Transverse colon (tissue), 4 donors: ENCODE measurements at places on chromosomes 3 and 15. TPM values are rescaled to one million over a fixed set of nuclear protein-coding genes. Genes with fewer than 3 reads are reported as not detected.

GRCh38 chr3:69806735-69807438 lies 67.6 kb downstream of the MITF start:
- DNase-seq = no peak

- DNase-seq = no peak
Observed at GRCh38 chr3:31132132-31132769, 237.8 kb upstream of the GADL1 start.

- no peak for DNase-seq
Observed at GRCh38 chr3:156509189-156510174, 45.4 kb downstream of the SSR3 start.

DNA sequence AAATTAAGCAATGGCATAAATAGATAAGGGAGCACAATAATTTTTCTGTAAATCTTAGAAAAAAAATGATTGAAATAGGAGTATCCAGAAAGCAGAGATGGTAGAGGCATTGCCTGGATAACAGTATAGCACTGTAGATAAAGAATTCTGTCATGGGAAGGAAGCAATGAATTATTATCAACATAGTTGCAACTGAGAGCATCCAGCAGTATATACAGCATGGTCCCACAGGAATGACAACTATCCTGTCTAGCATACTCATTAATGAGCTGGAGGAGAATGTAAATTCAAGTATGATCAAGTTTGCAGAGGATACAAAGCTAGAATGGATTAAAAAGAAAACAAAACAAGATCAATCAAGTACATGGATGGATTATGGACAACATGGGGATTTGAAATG lies 90.8 kb downstream of the DPH6 start:
- no peak for DNase-seq

GRCh38 chr3:21356402-21356801 lies 394.6 kb downstream of the ZNF385D start:
- DNase-seq = no peak

DNA sequence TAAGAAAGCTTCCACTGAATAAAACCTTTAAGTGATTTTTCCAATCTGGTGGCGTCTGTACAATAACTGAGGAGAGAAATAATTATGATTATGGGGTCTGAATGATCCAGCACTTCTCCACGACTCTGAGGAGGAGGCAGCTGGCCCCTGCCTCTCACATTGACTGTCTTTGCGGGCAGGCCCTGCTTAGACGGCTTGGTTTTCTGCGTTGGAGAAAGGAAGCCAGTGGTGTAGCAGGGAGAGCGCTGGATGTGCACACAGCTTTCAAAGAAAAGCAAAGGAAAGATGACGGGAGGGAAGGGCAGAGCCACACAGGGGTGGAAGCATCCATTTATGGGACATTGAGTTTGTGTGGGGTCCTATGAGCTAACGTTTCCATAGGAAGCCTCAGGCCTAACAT lies 62.5 kb downstream of the MGLL start:
- no peak for DNase-seq

- no peak for DNase-seq
Observed at GRCh38 chr3:169678122-169678521, 14.6 kb upstream of the MECOM start.

DNA sequence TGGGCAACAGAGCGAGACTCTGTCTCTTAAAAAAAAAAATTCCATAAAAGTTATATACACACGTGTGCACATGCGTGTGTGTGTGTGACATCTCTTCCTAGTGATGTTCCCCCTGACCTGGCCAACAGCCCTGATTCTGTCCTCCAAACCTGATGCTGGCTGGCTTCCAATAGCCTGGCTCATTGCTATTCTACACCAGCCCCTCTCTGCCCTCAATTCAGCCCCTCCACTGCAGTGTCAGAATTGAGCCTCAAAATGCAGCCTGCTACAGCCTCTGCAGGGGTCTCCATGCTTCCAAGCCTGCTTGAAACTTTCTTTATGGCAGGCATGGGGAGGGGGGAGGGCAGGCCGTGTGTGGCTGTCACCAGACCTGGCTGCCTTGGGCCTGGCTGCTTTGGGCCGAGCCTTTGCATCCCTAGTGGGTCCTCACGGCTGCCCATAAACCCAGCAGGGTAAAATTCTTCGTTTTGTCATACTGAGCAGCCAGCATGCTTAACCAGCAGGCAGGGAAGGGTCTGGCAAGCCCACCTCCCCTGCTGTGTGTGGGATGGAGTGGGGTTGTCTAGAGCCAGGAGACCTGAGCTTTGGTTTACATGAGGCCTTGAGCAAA lies 22.7 kb upstream of the DOCK3 start:
- no peak for DNase-seq

DNA sequence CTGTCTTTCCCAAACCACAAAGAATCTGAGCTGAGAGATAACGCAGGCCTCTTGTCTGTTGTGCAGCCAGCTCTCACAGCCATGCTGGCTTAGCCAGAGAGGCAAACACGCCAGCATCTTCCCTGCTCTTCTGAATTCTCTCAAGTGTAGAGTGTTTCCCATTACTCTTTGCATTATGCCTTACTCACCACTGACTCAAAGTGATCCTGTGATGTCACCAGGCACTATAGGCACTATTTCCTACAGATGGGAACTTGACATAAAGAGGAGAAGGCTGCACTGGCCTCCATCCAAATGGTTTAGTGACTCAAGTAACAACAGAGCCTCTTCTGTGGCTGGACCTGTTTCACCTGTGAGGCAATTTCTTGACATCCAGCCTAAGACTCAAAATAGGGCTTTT lies 44.4 kb downstream of the PDZRN3 start:
- DNase-seq = no peak

DNA sequence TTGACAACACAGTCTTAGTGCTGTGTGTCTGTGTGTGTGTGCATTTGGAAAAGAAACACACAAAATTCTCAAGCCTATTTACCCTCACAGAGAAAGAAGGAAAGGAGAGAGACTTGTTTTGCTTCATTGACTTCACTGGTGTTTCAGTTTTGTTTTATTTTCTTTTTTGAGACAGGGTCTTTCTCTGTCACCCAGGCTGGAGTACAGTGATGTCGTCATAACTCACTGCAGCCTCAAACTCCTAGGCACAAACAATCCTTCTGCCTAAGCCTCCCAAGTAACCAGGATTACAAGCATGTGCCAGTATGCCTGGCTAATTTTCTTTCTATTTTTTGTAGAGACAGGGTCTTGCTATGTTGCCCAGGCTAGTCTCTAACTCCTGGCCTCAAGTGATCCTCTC lies 636.9 kb downstream of the TAFA4 start:
- no peak for DNase-seq

DNA sequence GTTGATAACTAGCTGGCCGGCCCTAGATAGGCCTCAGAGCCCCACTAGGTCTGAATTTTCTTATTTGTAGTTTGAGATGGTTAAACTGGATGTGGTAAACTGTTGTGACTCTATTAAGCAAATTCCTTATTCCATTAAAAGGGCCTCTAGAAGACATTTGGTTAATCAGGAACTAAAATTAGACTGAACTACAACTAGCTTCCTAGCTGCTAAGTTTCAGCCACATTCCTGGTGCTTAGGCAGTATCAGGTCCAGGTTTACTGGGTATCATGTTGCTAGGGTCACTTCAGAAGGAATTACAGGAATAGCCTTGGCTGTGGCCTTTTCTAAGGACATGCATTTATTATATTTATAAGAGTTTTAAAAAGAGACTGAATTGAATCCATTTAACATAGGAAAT lies 136.3 kb downstream of the PLD1 start:
- DNase-seq = no peak

DNA sequence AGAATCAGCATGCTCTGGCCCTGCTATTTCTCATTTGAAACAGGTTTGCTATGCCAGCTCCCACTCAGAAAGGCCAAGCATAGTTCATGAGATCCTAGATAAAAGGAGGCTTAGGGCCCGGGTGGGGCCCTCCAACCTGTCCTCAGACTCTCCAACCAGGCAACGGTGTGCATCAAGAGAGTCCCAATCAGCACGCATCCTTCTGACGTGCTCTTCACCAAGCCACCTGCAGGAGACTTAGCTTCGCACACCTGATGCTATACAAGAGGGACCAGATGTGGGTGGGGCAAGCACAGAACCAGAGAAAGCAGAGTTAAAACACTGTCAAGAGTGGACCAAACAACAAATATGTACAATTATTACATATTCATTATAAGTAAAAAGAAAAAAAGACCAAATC lies 17.3 kb downstream of the STIMATE start:
- no peak for DNase-seq

DNA sequence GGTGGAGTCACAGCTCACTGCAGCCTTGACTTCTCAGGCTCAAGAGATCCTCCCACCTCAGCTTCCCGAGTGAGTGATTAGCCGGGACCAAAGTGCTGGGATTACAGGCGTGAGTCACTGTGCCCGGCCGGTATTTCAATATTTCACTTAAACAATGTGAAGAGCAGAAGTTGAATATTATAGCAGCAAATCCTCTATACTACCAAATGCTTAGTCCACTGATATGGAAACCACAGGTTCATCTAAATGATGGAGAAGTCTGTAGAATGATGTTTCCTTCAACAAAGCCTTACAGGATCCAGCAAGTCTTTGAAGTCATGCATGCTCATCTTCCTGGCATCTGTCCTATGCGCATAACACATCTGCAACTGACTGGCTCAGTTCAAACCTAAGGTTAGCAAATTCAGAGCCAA lies 20.3 kb upstream of the UACA start:
- peak; percentile 48 for DNase-seq

DNA sequence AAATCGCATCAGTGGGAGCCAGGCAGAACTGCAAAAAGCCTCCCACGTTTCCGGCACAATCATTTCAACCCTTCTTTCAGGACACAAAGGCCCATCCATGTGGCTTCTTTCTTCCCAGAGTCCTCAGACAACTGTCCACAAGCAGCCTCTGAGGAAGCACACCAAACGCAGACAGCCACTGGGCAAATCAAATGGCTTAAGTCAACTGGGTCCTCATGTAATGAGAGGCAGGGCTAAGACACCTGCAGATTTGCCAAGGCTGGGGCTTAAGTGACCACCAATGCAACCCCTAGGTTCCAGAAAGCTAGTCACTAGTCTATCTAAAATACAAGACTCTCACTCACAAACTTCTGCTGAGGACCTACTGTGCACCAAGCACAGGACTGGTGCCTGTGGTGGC lies 8.0 kb downstream of the OSBPL10 start:
- DNase-seq = no peak

- peak; percentile 47 for DNase-seq
Observed at GRCh38 chr3:71103430-71103921, 480.1 kb downstream of the FOXP1 start.

DNA sequence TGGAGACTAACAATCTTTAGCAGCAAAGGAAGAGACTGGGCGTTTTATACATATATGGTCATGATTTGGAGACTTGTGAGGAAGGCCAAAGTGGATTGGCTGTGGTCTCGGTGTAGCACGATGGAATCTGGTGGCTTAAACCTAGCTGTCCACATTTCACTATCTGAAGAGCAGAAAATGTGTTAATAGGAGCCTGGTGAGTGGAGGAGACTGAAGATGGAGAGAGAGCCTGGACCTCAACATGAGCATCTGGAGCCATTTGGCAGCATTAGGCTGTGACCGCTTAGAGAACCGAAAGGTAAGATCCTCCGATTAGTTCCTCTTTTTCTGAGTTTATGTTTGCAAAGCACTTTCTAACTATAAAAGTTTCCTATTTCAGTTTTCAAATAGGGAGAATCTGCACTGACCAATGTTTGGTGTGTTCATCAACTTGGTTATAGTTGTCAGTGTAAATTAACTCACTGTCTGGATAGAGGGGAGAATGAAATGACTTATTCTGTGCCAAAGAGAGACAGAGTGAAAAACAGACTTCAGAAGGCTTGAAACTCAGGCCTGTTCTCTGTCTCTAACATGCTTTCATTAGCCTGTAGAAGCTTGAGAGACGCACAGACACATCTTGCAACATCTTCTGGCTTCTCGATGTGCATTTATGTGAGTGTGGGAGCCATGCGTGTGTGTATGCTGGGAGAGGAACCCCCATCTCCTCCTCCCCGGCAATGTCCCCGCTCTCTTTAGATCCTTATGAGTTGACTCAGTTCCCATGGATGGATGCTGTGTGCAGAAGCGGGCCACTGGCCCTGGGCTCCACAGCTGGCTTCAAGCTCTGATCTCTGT lies 244.7 kb upstream of the TBL1XR1 start:
- DNase-seq = no peak

GRCh38 chr3:155233213-155233612 lies 60.3 kb downstream of the STRIT1 start:
- DNase-seq = peak; percentile 8

DNA sequence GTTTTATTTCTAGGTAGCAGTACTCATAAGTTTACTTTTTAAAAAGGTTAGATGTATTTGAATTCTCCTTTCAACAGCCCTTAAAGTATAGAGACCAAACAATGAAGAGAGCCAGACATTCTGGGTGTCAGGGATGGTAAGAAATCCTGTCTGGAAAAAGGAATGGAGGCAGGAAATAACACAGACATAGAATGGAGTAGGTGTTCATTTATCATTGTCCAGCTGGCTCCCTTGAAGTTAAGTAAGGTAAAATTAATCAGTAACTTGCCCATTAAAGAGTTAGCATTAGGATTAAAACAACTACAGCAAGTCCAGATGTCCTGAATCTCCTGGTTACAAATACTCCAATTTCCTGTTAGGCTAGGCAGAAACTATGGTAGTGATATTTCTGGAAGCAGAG lies 13.5 kb upstream of the SUCNR1 start:
- no peak for DNase-seq

DNA sequence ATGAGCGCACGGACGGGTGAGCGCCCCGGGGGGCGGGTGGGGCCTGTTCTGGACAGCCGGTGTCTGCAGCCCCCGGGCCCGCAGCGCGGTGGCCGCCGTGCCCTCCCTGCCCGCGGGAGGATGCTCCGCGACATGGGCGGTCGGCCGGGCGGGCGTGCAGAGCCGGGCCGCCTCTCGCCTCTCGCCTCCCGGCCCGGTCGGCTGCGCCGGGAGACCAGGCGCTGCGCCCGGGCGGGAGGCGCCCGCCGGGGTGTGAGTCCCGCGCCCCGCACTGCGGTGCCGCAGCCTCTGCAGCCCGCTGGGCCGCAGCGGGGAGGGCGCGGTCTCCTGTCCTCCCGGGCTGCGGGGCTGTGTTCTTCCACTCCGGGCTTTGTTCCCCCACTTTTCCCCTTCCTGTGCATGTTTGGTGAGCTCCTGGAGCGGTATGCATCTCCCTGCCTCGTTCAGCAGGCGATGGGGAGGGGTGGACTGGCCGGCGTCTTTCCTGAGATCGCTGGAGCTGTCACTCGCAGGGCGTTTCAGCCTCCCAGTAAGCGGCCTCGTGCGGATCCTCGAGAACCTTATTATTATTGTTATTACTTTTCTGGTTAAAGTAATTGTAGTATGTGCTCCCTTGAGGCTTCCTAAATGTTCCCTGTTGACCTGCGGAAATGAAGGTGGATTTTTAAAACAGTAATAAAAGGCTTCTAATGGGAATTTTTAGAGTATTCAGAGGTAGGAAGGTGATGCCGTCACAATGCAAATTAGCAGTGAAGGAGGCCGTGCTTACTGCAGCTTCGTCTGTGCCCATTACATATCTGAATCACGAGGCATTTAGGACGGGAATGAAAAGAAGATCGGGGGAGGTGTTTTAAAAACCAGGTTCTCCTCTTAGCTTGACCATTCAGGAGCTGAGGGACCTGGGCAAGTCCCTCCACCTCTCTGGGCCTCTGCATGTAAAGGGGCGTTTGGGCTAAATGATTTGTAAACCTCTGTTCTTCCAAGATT lies 593 bp downstream of the TMOD2 start:
- peak; percentile 30 for DNase-seq

- DNase-seq = no peak
Observed at GRCh38 chr15:98772895-98773294, 124.6 kb downstream of the IGF1R start.

SGO1 gene
- not detected for total RNA-seq

FRMD5 gene
- total RNA-seq = 0.40 TPM

CCR3 gene
- not detected for total RNA-seq

MEGF11 gene
- total RNA-seq = not detected

IRAK2 gene
- total RNA-seq = 0.20 TPM
